ENCODE measurements at places on chromosomes 4 and X. TPM values are rescaled to one million over a fixed set of nuclear protein-coding genes. Genes with fewer than 3 reads are reported as not detected.

PRKX gene
- 5.9 TPM for total RNA-seq

HTR2C gene
- total RNA-seq: not detected

FAM149A gene
- 23.8 TPM for total RNA-seq

HTN3 gene
- total RNA-seq: not detected

MEPE gene
- not detected for total RNA-seq
